ENCODE measurements at places on chromosomes 12 and 14.

- DNase-seq = no peak
Observed at GRCh38 chr12:34109390-34109789, 87.1 kb downstream of the ALG10 start.

DNA sequence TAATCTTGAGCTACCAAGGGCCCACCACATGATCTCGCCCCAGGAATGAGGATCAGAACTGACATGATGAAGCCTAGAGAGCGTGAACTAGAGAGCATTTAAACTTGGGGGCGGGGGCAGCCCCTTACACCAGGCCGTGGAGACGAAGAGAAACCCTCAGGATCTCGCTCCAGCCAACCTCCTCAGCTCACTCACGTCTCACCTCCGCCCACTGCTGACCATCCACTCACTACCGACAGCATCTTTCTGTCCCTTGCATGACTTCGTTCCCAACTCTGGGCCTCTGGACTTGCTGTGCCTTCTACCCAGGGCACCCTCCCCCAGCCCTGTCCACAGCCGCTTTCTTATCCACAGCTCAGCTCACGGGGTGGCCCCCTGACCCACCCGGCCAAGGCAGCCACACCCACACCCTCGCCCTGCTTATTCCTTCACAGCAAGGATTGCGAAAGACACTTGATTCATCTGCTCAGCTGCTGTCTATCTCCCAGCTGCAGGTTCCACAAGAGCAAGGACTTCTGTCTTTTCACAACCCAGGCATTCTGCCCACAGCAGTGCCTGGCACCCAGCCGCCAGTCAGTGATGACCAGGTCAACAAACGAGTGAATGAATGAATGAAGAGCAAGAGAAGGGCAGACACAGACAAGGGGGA lies 6.4 kb downstream of the STX2 start:
- no peak for DNase-seq

DNA sequence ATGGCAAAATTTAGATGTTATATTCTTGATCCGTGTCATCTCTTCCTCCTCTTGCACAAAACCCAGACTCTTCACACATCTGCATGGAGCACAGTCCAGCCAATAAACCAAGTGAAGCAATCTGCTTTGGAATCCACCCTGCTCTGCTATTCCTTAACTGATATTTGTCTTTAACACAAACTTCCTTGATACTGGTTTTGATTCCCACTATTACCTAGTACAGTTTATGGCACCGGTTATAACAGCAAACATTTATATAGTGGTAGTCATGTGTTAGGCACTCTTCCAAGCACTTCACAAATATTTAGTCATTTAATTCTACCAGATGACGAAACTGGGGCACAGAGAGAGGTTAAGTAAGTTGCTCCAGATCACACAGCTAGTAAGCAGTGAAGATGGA lies 12.5 kb downstream of the STYK1 start:
- DNase-seq = no peak

GRCh38 chr12:126210026-126210425 lies 1144.8 kb downstream of the AACS start:
- DNase-seq = no peak

GRCh38 chr12:95755261-95755865 lies 35.2 kb downstream of the NTN4 start:
- DNase-seq = no peak

- DNase-seq = no peak
Observed at GRCh38 chr12:66152732-66153131, 17.1 kb downstream of the TMBIM4 start.

GRCh38 chr14:44657696-44658388 lies 150.8 kb upstream of the FSCB start:
- no peak for DNase-seq

GRCh38 chr12:72209086-72209485 lies 63.1 kb upstream of the TRHDE start:
- DNase-seq = no peak

DNA sequence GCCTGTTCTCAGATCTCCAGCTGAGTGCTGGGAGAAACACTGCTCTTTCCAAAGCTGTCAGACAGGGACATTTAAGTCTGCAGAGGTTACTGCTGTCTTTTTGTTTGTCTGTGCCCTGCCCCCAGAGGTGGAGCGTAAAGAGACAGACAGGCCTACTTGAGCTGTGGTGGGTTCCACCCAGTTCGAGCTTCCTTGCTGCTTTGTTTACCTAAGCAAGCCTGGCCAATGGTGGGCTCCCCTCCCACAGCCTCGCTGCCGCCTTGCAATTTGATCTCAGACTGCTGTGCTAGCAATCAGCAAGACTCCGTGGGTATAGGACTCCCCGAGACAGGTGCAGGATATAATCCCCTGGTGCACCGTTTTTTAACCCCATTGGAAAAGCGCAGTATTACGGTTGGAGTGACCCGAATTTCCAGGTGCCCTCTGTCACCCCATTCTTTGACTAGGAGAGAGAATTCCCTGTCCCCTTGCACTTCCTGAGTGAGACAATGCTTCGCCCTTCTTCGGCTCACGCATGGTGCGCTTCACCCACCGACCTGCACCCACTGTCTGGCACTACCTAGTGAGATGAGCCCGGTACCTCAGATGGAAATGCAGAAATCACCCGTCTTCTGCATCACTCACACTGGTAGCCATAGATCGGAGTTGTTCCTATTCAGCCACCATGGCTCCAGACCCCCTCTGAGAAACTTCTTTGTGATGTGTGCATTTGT lies 650.3 kb upstream of the ALG10B start:
- DNase-seq = no peak

- no peak for DNase-seq
Observed at GRCh38 chr12:89200217-89200616, 152.1 kb downstream of the DUSP6 start.

DNA sequence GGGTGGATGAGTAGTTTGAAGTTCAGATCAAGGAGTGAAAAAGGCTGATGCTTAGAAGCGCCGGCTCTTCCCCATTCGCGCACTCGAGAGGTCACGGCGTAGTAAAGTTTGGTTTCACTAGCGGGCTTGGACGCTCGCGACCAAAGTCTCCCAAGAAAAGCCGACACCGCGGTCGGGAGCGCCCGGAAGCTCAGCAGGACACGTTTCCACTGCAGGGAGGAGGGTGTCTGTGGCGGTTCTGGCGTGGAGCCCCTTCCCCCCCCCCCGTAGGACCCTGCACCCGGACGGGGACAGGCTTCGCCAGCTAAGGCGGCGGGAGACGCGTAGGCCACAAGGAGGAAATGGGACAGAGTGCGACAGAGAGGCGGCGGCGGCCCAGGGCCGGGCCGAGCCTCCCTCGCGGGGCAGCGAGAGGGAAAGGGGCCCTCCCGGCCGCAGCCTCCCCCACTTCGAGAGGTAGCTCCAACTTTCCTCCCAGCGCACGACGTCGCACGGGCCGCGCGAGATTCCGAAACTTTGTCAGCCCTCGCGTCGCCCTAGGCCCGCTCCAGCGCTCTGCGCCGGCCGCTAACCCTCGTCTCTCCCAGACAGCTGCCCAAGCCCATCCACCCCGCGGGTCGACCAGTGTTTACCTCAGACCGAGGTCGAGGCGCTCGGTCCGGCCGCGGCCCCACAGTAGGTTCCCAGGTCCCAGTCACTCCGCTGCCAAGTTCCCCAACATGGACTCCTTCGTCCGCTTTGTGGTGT lies 480 bp downstream of the SCAF11 start:
- DNase-seq = peak; percentile 33

DNA sequence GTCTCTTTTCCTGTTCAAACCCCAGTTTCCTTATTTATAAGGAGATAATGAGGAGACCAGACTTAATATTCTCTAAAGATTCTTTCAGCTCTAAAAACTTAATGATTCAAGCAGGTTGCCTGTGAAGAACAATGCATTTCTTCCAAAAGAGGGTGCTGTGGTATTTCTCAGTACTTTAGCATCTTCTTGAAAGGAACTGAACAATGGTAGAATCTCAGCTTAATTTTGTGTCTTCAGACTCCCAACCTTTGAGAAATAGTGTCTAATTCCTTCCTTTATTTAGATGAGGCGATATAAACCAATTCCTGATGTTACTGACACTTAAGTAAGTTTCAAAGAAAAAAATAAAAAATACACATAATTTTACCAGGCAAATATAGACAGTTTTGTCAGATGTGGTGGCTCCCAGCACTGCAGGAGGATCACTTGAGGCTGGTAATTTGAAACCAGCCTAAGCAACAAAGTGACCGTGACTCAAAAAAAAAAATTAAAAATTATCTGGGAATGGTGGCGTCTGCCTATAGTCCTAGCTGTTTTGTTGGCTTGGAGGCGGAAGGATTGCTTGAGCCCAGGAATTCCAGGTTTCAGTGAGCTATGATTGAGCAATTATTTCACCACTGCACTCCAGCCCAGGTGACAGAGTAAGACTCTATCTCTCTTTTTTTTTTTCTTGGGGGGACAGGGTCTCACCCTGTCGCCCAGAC lies 76.9 kb upstream of the PSMA6 start:
- no peak for DNase-seq

DNA sequence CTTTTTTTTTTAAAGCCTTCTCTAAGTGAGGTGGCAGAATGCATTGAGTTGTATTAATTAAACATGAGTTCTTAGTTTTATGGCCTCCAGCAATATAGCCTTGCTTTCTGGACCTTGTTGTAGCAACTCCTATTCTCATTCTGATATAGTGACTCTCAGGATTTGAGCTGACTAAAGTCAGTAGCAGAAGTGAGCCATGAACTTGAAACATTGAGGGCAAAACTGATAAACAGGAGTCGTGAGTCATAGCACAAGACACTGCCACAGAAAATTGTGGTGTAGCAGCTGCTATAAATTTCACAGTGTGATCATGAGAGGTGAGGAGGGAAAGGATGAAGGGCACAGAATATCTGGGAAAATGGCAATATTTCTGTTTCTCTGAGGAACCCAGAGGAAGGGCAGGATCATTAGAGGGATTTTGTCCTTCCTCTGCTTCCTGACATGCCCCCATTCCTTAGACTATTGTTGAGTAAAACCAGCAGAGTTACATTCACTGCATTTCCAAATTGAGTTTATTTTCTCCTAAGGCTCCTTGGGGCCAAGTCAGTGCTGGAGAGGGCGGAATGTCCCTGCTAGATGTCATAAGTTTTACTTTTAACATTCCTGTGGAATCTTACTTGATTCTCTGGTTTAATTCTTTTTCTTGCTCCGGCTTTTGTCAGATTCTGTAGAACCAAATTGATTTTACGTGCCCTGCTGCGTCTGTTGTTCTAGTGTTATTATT lies 7.5 kb downstream of the KLRG1 start:
- no peak for DNase-seq

- DNase-seq = no peak
Observed at GRCh38 chr12:83197483-83197914, 510.8 kb downstream of the TMTC2 start.

DNA sequence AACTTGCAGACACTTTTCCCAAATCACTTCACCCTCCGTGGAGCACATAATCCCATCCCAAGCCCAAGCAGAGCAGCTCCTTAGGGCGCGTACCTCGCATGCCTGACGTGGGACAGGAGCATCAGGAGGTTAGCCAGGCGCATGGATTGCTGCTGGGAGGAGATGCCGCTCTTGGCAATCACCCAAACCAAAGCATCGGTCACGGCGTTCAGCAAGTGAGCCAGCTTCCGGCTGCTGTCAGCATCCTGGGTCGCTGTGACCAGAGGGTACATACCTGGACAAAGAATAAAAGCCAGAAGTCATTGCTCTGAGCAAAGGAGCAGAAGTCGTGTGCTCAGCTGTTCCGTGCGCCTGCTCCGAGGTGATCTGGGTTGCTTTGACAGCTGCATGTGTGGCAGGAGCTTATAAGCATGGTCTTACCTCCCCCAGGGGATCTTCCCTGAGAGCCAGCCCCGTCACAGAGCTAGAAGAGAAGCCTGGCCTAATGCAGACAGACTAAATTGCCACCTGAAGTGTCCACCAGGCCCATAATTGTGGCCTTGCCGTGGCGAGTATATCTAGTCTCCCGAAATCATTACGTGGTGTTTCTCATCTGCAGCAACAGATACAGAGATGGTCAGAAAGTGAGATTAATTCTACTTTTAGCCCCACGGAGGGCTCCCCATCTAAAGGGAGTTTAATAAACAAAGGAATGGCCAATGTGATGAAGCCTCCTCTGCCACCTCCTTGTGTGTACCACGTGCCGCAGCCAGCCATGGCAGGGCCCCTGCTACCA lies 59.1 kb downstream of the ESR2 start:
- DNase-seq = no peak

Measured in activated CD4-positive, alpha-beta T cell treated with anti-CD3 and anti-CD28 coated beads for 1 hour (primary cell).